Stimulated activated naive CD8-positive, alpha-beta T cell treated with anti-CD3 and anti-CD28 coated beads, Interleukin-15, Interleukin-2, amounts not matched to agents 100 U/mL and 50 U/mL, for 24 hours (primary cell): ENCODE measurements at places on chromosomes 5 and 9.

DNA sequence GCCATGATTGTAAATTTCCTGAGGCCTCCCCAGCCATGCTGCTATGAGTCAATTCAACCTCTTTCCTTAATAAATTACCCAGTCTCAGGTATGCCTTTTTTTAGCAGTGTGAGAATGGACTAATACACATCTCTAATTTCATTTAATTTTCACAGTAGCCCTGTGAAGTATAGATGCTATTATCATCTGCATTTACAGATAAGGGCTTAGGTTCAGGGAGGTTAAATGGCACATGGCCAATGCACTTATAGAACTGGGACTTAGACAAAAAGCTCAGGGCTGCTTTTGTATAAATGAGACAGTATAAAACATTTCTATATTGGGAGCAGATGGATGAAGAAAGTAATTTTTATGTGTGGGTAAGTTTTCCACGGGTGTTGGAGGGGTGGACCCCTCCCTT, 62.9 kb upstream of the PANK3 start:
- no peak for DNase-seq

DNA sequence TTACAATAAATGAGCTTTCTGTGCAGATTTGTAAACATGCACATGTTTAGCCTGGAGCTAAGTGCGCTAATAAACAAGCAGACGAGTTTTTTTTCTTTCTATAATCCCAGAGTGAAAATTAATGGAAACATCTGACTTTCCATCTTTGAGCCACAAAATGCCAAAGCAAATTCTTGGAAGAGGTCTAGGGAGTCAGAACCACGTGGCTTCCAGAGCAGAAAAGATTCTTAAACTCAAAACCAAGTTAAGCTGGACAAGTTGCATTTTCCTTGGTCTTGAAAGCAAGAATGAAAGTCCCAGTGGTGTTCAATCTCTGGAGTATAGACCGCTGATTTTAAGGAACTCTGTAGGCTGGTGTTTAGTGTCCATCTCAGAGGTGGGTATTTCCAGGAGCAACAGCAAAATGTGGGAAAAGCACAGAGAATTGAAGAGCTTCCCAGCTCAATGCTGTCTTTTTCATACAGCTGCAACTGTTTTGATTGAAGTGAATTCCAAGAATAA, 71.4 kb downstream of the MYO10 start:
- no peak for DNase-seq

DNA sequence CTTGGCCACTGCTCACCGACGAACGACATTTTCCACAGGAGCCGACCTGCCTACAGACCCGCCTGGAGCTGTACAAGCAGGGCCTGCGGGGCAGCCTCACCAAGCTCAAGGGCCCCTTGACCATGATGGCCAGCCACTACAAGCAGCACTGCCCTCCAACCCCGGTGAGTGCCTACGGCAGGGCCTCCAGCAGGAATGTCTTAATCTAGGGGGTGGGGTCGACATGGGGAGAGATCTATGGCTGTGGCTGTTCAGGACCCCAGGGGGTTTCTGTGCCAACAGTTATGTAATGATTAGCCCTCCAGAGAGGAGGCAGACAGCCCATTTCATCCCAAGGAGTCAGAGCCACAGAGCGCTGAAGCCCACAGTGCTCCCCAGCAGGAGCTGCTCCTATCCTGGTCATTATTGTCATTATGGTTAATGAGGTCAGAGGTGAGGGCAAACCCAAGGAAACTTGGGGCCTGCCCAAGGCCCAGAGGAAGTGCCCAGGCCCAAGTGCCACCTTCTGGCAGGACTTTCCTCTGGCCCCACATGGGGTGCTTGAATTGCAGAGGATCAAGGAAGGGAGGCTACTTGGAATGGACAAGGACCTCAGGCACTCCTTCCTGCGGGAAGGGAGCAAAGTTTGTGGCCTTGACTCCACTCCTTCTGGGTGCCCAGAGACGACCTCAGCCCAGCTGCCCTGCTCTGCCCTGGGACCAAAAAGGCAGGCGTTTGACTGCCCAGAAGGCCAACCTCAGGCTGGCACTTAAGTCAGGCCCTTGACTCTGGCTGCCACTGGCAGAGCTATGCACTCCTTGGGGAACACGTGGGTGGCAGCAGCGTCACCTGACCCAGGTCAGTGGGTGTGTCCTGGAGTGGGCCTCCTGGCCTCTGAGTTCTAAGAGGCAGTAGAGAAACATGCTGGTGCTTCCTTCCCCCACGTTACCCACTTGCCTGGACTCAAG, 1.5 kb downstream of the CSF2 start:
- DNase-seq, result peak; percentile 71

GRCh38 chr9:120924698-120925534, 1.7 kb downstream of the TRAF1 start:
- DNase-seq, result peak; percentile 57

- DNase-seq, result no peak
These were observed 178.8 kb downstream of the GIN1 start for GRCh38 chr5:102941111-102941510.

DNA sequence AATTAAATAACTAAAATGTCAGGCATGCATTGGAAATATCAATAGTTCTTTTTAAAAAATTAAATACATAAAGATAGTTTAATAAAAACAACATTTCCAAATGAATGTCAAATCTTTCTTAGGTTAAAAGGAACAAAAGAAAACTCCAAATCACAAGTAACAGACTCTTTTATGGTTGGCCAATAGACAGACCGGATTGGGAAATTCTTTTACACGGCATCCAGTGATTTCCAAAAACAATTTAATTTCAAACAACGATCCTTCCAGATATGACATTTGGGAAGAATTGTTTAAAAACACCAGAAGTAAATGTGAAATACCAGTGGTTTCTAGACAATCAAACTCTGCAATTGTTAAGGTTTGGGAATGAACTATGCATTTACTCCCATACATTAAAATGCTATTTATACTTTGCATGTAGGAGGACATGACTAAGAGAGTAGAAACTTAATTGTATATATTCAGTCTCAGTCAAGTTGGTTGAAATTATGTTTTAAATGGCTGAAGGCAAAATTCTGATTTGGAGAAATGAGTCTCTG, 32.8 kb downstream of the ZNF474 start:
- no peak for DNase-seq

DNA sequence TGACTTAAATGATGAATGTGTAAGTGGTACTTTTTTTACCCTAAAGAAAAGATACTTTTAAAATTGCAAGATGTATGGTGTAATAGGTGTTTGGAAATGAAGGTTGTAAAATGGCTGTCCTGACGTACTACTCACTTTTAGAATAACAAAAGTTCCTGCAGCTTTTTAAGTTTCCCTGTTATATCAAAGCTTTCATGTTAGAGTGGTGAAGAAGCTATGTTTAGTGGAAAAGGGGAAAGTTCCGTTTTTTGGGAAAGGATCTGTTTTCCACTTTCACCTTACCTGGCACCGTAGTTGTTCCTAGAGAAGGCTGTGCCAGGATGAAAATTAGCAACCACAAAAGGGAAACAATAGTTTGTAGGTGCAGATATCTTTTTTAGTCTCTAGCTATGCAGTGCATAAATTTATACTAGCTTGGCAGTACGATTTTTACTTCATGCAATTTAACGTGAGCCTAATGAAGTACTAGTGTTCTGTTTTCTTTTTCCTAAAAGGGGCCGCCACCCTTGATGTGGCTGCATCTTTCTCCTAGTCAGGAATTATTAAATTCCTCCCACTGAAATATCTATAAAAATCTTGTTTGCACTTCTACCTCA, 1.3 kb downstream of the TNPO1 start:
- DNase-seq, result no peak

DNA sequence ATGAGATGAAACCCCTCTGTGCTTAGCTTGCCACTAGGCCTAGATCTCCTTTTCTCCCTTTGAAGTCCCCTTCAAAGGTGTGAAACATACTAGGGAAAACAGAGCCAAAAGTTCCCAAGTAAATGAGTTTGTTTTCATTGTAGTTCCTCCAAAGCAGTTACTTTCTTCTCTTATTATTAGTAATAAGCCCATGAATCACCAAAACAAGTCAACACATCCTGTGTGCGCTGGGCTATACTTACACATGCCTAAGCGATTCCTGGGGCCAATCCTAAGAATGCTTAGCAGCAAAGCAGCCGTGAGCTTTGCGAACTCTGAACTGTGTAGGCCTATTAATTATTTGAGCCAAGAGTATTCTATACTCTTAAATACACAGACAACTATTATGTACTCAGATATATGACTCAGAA, 7.6 kb downstream of the ENC1 start:
- no peak for DNase-seq

DNA sequence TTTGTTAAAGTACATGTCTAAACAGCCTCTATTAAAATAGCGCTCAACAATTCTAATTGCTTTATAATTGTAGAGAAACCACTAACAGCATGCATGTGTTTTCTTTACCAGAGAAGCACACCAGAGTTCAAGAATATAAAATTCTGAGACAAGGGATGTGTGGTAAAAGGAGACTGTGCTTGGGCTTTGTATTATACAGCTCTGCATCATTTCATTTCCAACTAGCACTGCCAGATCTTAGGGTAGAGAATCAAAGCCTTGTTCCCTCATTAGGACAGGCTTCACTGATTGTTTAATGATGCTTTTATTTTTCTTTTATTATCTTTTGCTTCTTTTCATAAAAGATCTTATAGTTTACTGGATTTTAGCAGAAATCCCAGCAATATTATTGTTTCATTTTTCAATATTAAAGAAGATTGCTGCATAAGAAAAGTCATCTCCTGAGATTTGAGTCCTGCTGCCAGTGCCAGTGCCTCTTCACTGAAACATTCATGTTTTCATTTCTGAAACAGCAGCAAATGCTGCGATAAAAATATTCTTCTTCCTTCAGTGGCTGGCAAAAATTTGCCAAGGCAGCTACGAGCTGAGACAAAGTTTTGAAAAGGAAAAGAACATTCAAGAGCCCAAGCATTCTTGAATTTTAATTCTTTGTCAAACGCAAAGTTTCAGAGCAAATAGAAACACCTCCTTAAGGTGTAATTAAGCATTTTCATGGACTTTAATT, 491.0 kb upstream of the PIK3R1 start:
- no peak for DNase-seq

DNA sequence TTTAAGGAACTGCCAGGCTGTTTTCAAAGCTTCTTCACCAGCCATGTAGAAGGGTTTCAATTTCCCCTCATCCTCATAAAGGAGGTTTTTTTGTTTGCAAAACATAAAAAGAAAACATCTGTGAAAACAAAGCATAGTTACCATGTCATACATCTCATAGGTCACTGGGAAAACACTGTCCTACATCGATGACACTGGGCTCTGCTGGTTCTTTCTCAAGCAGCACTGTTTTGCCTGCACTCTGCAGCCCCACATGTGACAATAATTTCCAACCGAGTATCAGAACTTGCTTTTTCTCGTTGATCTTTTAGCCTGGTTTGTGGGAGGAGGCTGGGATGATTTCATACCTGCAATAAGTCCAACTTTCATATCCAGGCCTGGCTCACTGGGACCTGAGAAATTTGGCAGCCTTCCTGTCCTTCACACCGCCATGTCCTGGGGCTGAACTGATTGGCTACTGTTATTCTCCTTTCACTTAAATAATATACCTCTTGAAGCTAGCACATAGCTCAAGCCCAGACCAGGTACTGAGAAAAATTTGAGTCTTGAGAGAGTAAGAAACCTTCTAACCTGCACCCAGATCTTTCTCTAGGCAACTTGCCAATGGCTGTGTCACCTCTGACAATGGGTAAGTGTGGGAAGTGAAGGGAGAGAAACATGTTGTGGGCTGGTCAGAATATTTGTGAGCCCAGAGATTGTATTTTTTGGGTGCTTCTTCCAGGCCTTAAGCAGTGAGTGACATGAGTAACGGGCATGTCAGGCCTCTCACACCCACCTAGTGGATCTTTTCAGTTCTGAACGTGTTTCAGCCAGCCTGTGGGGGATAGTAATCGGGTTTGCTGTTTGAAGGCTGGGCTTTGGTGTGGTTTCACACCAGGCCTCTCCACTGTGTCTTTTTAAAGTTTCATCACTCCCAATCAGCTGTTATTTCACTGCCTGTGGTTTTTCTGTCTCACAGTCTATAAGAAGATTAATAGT, 502.8 kb downstream of the NTRK2 start:
- no peak for DNase-seq
